ENCODE measurements at places on chromosomes 6 and 20.
A peak's percentile ranks its signal among the peaks of the same experiment; 100 is the strongest.

- no peak for DNase-seq
Measured at GRCh38 chr6:149995971-149996370, 29.4 kb downstream of the RAET1L start.

GRCh38 chr6:446418-447366, 55.1 kb downstream of the IRF4 start:
- DNase-seq: peak; percentile 70

DNA sequence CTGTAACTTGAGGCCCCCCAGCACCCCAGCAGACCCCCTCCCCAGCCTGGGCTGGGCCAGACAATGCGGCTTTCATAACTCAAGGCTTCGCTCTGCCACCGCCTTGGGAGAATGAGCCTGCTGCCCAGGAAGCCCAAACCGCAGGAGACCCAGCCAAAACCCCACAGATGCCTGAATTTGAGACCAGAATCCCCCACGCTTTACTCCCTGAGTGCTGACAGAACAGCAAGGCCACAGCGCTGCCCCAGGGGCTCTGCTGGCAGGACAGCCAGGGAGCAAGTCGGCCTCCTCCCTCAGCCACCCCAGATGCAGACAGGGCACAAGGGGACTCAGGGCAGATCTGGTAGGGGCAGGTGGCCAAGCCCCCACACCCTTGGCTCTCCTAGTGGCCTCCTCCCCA, 2.2 kb downstream of the MDFI start:
- DNase-seq: no peak

GRCh38 chr20:2757969-2758368, 42.5 kb downstream of the CPXM1 start:
- no peak for DNase-seq

- peak; percentile 35 for DNase-seq
Measured at GRCh38 chr6:27668442-27669294, 195.8 kb upstream of the ZNF184 start.

- no peak for DNase-seq
Measured at GRCh38 chr20:61449916-61450315, 197.9 kb downstream of the CDH4 start.

- no peak for DNase-seq
Measured at GRCh38 chr6:2938632-2939083, 32.7 kb downstream of the SERPINB6 start.

DNA sequence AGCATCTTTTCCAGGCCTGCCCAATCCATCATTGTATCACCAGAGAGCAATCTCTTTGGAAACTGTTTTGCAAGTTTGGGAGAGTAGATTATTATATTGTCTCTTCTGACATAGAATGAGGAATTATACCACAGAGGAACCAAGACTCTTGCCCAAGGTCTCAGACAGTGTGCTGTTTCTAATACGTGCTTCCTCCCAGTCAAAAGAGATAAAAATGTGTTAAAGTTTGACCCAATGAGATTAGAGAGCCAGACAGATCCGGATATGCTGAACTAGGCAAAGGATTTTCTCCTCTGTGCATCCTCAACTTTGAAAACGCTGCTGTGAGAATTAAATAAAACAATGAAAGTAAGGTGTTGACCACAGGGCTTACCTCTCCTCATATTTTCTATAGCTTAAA, 18.6 kb upstream of the NT5E start:
- no peak for DNase-seq

GRCh38 chr6:36118550-36119107, 11.7 kb upstream of the MAPK13 start:
- DNase-seq: no peak

GRCh38 chr6:16511040-16511660, 250.1 kb downstream of the ATXN1 start:
- DNase-seq: no peak

- no peak for DNase-seq
Measured at GRCh38 chr6:29724937-29725869, 2.0 kb downstream of the HLA-F start.

- DNase-seq: no peak
Measured at GRCh38 chr6:98036344-98036923, 753.4 kb upstream of the MMS22L start.

- DNase-seq: no peak
Measured at GRCh38 chr6:158769234-158769770, 49.9 kb downstream of the EZR start.

DNA sequence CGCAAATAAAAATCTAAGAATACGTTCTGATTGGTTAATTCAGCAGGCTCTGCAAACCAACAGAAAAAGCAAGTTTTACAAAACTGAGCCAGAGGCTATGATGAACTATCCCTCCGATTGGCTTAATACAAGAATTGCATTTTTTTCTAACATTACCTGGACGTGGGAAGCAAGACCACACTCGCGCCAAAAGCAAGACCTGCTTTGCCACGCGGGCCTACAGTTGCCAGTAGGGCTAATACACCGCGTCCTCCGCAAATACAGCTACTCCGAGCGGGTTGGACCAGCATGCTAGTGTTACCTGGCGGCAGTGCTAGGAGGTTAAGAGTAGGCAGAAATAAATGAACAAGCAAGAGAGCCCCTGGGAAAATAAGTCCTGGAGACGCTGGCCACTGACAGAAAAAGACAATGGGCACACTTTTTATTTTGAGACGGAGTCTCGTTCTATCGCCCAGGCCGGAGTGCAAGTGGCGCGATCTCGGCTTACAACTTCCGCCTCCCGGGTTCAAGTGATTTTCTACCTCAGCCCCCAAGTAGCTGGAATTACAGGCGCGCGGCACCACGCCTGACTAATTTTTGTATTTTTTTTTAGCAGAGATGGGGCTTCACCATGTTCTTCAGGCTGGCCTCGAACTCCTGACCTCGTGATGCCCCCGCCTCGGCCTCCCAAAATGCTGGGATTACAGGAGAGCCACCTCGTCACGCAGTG, 131.9 kb upstream of the BTN3A2 start:
- DNase-seq: no peak

DNA sequence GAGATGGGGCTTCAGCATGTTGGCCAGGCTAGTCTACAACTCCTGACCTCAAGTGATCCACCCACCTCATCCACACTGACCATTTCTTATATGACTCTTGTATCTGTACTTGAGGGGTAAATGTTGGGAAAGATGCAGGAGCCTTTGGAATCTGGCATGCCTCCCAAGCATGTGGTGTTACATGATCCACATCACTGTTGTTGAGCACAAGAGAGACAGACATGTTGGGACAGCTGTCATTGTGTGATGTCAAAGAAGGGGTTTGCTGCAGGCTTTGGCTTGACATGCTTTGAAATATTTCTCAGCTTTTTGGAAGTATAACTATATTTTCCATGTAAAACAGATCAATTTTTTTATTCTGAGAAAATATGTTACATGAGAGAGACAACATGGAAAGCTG, 139.9 kb downstream of the MOXD1 start:
- DNase-seq: no peak

DNA sequence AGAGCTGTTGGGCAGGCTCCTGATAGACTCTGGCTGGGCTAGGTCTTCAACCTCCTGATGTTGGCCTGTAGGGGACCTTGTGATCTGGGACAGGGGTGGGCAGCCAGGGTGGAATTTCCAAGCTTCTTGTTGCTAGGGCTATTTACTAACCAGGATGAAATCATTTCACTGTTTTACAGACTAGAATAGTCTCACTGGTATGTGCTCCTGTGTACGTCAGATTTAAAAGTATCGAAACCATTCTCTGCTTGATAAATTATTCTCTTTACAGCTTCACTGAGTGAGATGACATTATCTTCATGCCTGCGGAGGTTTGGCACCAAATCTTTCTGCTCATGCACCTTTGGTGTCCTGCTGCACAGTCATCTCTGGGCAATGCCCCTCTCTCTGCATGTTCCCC, 10.9 kb downstream of the EDN1 start:
- DNase-seq: no peak

GRCh38 chr20:20207291-20207690, 155.0 kb downstream of the CFAP61 start:
- DNase-seq: no peak

GRCh38 chr20:57960803-57961575, 251.2 kb upstream of the PMEPA1 start:
- no peak for DNase-seq

DNA sequence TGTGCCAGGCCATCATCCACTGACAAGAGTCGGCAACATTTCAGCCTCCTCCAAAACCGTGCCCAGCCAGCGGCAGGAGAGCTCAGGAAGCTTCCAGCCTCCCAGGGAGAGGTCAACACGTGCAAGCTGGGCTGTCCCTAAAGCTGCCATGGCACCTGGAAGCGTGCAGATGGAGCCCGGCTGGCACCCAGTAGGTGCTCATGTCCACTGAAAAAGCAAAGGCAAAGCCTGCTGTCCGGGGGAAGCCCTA, 14.4 kb upstream of the TLDC2 start:
- no peak for DNase-seq

GRCh38 chr20:25257130-25257529, 9.2 kb downstream of the PYGB start:
- no peak for DNase-seq

DNA sequence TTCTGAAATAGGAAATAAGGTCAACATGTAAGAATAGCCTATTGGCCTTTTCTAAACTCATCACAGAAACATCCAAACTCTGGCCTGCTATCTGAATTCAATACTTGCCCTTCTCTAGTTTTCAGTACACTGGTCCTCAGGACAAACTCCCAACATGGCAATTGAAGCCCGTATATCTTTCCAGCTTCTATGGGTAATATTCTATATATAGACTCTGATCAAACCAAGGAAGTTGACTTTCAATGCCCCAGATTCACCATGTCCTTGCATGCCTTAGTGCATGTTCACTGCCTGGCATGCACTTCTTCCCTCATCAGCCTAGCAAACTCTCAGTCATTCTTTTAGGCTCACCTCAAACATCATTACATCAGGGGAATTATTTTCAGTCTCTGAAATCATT, 73.2 kb downstream of the RSPO3 start:
- DNase-seq: no peak

DNA sequence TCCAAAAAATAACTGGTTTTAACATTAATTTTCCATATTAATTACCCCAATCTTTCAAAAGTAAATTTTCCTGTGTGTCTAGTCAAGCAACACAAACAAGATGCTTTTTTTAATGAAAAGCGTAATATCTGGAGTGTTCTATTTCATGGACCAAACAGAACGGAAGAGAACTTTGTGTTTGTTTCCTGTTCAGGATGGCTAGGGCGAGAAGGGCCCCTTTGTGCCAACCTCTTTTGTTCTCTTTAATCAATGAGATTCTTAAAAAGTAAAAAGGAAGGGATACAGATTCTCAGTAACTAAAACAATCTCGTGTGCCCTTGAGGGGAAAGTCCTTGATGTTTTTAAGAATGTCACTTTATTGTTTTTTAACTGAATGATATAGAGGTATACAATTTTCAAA, 55.7 kb downstream of the GNAS start:
- DNase-seq: no peak

DNA sequence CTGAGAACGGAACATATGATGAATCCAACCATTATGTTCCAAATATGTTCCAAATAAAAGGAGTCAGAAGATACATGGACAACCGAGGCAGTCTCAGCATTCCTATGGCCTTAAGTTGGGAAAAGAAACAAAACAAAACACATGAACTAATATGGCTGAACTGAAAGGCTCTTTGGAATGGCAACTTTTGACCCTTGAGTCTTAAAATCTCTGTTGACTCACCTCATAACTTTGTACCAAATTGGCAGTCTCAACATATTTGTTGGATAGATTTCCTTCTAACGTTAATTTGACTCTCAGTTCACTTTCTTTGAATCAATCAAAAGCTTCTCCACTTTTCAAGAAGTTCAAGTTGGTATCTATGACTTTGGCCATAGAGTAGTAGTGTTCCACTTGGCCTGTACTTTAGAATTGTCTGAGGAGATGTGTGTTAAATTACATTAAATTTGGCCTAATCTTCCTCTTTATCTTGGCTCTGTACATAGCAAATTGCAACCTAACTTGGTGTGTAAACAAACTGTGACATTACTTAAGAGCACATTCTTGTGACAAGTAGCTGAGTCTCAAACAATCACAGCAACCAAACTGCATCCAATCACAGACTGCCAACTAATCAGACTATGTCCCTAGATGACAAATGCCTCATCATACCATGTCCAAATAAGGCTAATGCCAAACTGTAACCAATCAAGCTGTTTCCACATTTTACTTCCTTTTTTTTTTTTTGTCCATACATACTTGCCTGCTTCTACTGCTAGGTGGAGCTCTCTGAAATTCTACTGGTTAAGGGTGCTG, 208.8 kb downstream of the BMP2 start:
- DNase-seq: no peak

GRCh38 chr20:8811801-8812594, 256.9 kb upstream of the PLCB4 start:
- DNase-seq: no peak

All from activated naive CD4-positive, alpha-beta T cell (primary cell).